Esophagus muscularis mucosa (tissue), 4 donors: ENCODE measurements at places on chromosomes 3 and 15. TPM values are rescaled to one million over a fixed set of nuclear protein-coding genes. Genes with fewer than 3 reads are reported as not detected.

DNA sequence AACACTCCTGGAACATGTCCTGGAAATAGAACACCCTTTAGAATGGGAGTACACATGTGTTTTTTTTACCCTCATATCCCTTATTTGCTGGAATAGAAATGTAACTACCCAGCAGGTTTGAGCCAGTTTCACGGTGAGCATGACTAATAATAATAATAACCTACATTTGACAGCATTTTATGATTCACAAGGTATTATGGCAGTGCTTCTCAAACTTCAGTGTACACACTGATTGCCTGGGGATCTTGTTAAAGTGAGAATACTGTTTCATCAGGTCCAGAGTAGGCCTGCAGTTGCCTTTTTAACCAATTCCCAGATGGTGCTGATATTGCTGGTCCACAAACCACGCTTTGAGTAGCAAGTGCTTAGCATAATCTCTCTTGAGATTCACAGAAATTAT lies 63.9 kb downstream of the NFKBIZ start:
- no peaks in the 10 kb centered on the region for H3K4me1 ChIP-seq
- no peak overlapping the region for H3K27ac ChIP-seq
- no peak overlapping the region for H3K4me3 ChIP-seq
- no peaks in the 10 kb centered on the region for H3K36me3 ChIP-seq
- H3K27me3 ChIP-seq = no peaks in the 10 kb centered on the region

DNA sequence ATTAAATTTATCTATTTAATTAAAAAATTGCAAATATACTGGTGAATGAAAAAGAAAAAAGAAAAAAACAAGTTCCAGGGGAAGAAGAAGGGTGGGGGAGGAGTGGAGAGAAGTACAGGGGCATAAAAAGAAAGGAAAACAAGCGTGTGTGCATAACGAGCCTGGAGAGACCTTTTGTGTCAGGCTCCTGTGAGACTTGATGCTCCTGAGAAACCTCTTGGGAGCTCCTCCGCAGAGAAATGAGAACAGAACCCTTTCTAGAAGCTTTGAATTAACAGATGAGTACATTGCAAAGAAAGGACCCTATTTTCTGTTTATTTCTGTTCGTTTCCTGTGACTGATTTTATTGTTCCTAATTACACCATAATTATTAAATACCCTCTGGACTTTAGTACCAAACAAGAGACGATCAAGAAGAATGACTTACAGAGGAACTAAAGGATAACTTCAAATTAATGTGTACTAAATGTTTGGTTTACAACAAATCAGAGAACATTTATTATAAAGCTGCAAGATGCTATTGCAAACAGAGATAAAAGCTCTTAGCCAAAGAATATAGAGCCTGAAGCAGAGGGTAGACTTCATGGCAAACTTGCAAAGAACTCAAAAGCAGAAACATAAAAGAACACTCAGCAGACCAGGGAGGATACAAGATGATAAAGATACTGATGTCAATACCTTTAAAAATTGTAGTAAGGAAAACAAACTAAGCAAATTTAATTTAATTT lies 74.7 kb downstream of the DPPA2 start:
- no peaks in the 10 kb centered on the region for H3K36me3 ChIP-seq
- H3K27me3 ChIP-seq = no peaks in the 10 kb centered on the region
- no peak overlapping the region for H3K27ac ChIP-seq

- H3K4me1 ChIP-seq = no peaks in the 10 kb centered on the region
- no peak for DNase-seq
- no peak overlapping the region for H3K4me3 ChIP-seq
- no peaks in the 10 kb centered on the region for H3K36me3 ChIP-seq
Measured at GRCh38 chr3:140316868-140317400, 360.9 kb upstream of the TRIM42 start.

ST8SIA2 gene
- 0.57 TPM for total RNA-seq

DNA sequence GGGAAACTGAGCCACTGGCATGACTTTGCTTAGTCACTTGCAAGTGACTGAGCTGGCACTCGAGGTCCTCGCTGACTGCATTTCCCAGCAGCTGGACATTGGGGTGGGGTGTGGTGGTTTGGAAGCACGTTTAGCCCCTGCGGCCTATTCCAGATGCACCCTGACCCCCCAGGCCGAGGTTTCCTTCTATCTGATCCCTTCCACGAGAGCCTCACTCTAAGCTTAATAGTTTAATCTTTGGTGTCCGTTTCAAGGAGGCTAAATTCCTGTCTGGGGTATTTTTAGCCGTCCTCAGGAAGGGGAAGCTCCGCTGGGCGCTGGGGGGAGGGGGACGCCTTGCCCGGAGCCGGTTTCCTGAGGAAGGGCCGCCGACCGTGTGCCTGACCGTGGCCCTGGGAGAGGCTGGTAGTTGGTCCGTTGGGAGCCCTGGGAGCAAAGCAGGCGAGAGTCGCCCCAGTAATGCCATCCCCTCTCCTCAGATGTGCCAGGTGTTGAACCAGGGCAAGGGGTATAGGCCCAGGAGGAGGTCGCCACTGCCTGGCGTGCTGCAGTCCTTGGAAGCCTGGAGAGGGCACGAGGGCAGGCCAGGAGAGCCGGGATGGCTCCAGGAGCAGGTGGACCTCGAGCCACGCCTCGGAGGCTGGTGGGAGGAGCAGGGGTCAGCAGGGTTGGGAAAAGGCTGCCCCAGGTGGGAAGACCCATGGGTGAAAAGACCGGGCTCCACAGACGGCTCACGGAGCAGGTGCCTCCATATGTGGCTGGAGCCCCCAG lies 37.2 kb downstream of the IDH2 start:
- no peak for DNase-seq
- peak overlapping the region; percentile 22 for H3K4me3 ChIP-seq
- H3K27ac ChIP-seq = peak overlapping the region; percentile 82
- peaks cover 25% of the 10 kb centered on the region for H3K36me3 ChIP-seq
- no peaks in the 10 kb centered on the region for H3K27me3 ChIP-seq

CTDSPL gene
- 49.5 TPM for total RNA-seq

GABRB3 gene
- total RNA-seq = 4.3 TPM

GRCh38 chr3:35857004-35857403 lies 217.7 kb downstream of the ARPP21 start:
- DNase-seq = no peak
- H3K4me1 ChIP-seq = no peaks in the 10 kb centered on the region
- no peak overlapping the region for H3K27ac ChIP-seq
- no peaks in the 10 kb centered on the region for H3K36me3 ChIP-seq
- no peaks in the 10 kb centered on the region for H3K27me3 ChIP-seq
- no peak overlapping the region for H3K4me3 ChIP-seq

GRCh38 chr3:30685267-30685667 lies 78.9 kb downstream of the TGFBR2 start:
- peaks cover 4% of the 10 kb centered on the region for H3K36me3 ChIP-seq
- peaks cover 97% of the 10 kb centered on the region for H3K4me1 ChIP-seq
- no peaks in the 10 kb centered on the region for H3K27me3 ChIP-seq
- peak overlapping the region; percentile 57 for H3K27ac ChIP-seq
- no peak for DNase-seq
- no peak overlapping the region for H3K4me3 ChIP-seq
